ENCODE measurements at places on chromosomes 3 and 15.
A peak's percentile ranks its signal among the peaks of the same experiment; 100 is the strongest.

DNA sequence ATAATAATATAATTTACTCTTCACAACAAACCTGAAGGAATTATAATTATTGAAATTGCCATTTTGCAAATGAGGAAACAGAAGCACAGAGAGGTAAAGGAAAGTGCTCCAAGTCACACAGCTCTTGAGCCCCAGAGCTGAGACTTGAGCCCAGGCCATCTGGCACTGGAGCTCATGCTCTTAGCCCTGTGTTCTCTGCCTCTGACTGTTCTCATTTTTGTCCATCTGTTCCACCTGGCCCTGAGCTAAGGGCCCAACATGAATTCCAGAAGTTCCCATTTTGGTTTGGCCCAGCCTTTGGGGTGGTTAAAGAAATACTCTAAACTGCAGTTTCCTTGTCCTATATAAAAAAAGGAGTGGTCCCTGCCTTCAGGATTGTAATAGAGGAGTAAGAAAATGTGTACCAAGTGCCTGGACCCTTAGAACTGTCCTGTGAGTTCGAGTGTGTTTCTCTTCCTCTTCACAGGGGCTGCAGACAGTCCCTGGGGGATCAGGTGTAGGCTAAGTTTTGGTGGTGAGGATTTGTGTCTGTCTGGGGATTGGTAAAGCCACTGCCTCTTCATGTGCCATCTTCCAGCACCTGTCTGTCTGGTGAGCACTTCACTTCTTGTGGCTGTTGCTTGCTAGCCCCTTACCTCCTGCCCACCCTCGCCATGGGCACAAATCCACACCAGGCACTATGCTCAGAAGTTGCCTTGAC is 91.8 kb downstream of the DNAJB8 start:
- DNase-seq, result no peak

DNA sequence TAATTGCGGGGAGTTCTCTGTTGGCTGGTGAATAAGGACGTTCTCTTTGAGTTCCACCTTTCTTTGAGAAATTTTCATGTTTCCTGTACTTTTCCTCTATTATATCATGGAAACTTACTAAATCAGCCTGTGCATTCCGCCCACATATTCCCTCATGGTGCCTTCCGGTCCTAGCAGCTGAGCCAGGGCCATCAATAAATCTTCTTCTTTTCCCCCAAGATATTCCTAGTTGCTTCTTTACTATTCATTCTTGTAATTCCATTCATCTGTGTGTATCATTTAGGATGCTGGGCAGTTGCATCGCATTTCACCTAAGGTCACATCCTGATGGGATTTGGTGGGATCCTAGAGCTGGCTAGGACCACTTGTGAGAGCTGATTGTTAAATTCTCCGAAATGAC is 139.2 kb downstream of the RBMS3 start:
- no peak for DNase-seq

GRCh38 chr15:42447599-42447998 is 43.3 kb downstream of the ZNF106 start:
- DNase-seq, result no peak

GRCh38 chr3:73036694-73037591 is 24.5 kb upstream of the EBLN2 start:
- no peak for DNase-seq

GRCh38 chr3:191859531-191859930 is 398.6 kb downstream of the PYDC2 start:
- no peak for DNase-seq

DNA sequence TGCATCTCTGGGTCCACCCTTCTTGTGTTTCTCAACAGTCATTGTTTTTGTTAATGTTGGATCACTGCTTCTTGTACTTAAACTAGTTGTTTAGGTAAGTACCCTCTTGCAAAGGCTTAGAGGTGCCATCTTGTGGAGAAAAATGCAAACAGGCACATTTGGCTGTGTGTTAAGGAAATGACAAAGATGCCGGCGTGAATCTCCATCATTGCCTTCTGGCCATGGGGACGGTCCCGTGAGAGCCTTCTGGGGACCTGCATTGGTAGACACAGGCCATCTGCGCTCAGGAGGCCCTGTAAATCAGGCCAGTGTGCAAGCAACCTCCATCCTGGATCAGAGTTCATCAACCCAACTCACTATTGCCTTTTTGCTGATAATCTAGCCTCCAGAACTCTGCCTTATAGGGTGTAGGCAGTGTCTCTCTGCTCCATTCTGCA is 158.6 kb upstream of the NR2E3 start:
- no peak for DNase-seq

DNA sequence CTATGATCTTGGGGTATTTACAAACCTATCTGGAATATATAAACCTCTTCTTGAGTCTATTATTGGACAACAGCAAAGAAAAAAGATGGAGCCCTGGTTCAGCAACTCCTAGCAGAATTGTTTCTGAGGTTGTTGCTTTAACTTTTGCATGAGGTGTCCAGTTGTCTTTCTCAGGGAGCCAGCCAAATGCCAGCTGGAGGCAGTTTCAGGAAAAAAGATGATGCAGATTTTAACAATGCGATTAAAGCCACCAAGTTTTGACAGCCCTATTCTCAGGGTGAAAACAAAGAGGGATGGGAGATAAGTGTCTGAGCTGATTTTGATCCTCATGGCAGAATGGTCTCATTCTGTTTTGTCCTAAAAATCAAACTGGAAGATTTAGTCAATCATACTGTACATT is 181.6 kb upstream of the RASGRP1 start:
- DNase-seq, result peak; percentile 34

DNA sequence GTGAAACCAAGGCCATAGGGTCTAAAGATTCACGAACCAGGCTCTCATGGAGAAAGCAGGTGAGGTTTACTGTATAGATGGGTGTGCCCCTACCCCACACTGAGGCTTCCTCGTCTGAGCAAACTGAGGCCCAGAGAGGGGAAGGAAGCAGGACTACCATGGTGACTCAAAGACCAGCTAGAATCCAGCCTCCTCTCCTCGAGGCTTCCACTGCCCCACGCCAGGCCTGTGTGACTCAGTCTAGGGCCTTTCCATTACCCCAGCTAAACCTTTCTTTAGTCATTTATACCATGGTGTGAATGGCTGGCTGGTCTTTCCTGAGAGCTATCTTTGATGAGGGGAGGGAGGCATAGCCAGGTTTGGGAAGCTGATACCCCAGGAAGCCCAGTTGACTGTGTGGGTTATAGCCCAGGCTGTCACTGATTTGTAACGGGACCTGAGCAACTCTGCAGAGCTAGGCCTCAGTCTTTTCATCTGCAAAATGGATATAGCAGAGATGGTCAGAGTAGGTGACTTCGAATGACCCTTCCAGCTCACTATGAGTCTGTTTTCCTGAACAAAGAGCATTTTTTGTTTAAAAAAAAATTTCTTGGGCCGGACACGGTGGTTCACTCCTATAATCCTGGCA is 3.0 kb upstream of the RHO start:
- DNase-seq, result peak; percentile 34

Data from GM04503 (cell line).